Activated T-helper 17 cell treated with anti-CD3 and anti-CD28 coated beads, Interleukin-2, amount 50 U/mL, for 72 hours (primary cell): ENCODE measurements at places on chromosomes 2 and 18. TPM values are rescaled to one million over a fixed set of nuclear protein-coding genes. Genes with fewer than 3 reads are reported as not detected.

GRCh38 chr2:51579412-51579811 lies 547.5 kb upstream of the NRXN1 start:
- no peaks in the 10 kb centered on the region for H3K4me1 ChIP-seq
- H3K27me3 ChIP-seq: no peaks in the 10 kb centered on the region
- H3K36me3 ChIP-seq: no peaks in the 10 kb centered on the region
- H3K4me3 ChIP-seq: no peak overlapping the region
- H3K27ac ChIP-seq: no peak overlapping the region

The PTPRM gene
- 7.5 TPM for total RNA-seq

The KCNK3 gene
- not detected for total RNA-seq

- ATAC-seq: peak; percentile 78
- H3K4me3 ChIP-seq: peak overlapping the region; percentile 29
- no peaks in the 10 kb centered on the region for H3K27me3 ChIP-seq
- peak overlapping the region; percentile 25 for H3K27ac ChIP-seq
- H3K36me3 ChIP-seq: no peaks in the 10 kb centered on the region
- H3K4me1 ChIP-seq: peaks cover 32% of the 10 kb centered on the region
These were observed 43.5 kb upstream of the CTLA4 start for GRCh38 chr2:203824057-203824456.

DNA sequence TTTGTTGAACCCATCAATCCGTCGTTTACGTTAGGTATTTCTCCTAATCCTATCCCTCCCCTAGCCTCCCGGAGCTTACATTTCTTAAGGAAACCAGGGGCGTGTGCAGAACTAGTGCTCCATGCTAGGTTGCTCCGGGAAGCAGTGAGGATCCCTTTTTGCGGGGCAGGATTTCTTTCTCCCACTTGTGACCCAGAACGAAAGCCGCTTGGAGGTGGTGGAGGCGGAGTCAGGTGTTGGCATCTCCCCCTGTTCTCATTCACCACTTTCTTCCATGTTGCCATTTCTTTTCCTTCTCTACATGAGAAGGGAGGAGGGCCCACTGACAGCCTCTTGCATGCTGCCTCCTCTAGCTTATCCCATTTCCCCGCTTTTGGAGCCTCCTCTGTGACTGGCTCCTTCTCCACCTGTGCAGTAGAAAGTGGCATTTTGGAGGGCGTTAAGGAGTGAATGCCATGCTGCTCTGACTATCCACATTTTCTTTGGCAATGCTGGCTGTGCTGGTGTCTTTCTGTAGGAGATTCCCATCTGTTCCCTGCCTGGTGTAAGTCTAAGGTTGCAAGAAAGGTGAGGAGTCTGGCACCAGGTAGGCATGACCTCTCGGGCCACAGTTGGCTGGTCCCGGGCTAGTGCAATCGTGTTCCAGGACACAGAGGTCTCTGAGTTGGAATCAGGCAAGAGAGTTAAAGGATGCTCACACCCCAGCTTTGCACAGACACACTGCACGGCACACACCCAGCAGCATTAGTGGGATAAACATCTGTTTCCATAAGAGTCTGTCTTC lies 89.5 kb downstream of the ACKR3 start:
- no peak for ATAC-seq
- H3K27me3 ChIP-seq: peaks cover 43% of the 10 kb centered on the region

- peaks cover 13% of the 10 kb centered on the region for H3K27me3 ChIP-seq
- peaks cover 3% of the 10 kb centered on the region for H3K4me1 ChIP-seq
- H3K27ac ChIP-seq: no peak overlapping the region
These were observed 48.4 kb upstream of the SPTBN1 start for GRCh38 chr2:54407693-54408092.

DNA sequence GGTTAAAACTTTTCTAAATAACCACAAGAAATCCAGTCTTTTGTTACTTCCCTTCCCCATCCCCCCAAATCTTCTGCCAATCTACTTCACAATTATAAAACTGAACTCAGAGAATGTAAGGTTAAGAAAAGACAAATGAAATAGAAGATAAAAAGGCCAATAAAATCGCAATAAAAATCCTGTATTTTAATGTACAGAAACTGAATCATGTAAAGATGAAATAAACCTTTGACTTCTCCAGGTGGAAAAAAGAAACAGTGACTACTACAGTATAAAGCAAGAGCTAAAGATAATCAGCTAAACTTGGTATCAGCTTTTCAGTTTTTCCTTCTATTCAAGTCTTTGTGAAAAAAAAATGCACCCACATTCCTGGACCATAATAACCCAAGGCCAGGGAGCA lies 1.7 kb downstream of the SYT4 start:
- H3K36me3 ChIP-seq: no peaks in the 10 kb centered on the region
- H3K4me1 ChIP-seq: no peaks in the 10 kb centered on the region
- no peak for ATAC-seq
- peaks cover 13% of the 10 kb centered on the region for H3K27me3 ChIP-seq

The SPATS2L gene
- 9.7 TPM for total RNA-seq

GRCh38 chr2:28665041-28665704 lies 86.5 kb upstream of the PPP1CB start:
- H3K27me3 ChIP-seq: no peaks in the 10 kb centered on the region
- H3K4me3 ChIP-seq: no peak overlapping the region
- peak overlapping the region; percentile 2 for H3K27ac ChIP-seq
- no peaks in the 10 kb centered on the region for H3K36me3 ChIP-seq
- H3K4me1 ChIP-seq: peaks cover 5% of the 10 kb centered on the region
- ATAC-seq: no peak

DNA sequence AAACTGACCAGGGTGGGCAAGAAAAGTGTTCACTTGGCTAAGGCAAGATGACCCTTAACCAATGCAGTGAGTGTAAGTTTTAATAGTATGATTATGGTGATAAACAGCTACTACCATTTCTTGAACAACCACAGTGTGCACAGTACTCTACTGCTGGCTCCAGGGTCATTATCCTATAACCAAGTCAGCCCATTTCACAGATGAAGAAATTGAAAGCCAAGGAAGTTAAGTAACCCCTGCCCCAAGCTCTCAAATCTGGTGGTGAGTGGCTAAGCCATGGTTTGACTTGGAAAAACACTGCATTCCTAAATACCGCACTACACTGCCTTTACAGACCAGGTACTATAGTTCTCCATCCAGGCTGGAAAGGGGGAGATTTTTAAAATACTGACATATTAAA lies 5.7 kb downstream of the ZNF385B start:
- ATAC-seq: no peak
- no peaks in the 10 kb centered on the region for H3K4me1 ChIP-seq
- no peak overlapping the region for H3K27ac ChIP-seq
- H3K27me3 ChIP-seq: peaks cover 46% of the 10 kb centered on the region
- no peak overlapping the region for H3K4me3 ChIP-seq

DNA sequence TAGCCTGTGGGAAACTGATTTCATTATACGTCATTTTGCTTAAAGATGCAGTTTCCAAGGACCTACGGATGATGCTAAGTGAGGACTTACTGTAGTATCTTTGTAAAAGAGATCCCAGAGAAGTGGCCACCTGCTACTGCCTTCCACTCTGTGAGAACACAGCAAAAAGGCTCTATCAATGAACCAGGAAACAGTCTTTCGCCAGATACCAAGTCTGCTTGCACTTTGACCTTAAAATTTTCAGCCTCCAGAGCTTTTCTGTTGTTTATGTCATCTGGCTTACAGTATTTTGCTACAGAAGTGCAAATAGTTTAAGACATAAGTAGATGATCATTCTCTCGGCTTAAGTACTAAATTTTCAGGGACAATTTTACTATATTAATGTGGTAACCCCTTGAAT lies 847.9 kb upstream of the CHAC2 start:
- H3K27me3 ChIP-seq: no peaks in the 10 kb centered on the region
- H3K4me3 ChIP-seq: no peak overlapping the region
- no peak overlapping the region for H3K27ac ChIP-seq
- ATAC-seq: no peak
- H3K4me1 ChIP-seq: no peaks in the 10 kb centered on the region

The CXCR1 gene
- total RNA-seq: not detected

- no peak overlapping the region for H3K4me3 ChIP-seq
- H3K27ac ChIP-seq: no peak overlapping the region
- peaks cover 12% of the 10 kb centered on the region for H3K27me3 ChIP-seq
- ATAC-seq: no peak
- H3K36me3 ChIP-seq: no peaks in the 10 kb centered on the region
- H3K4me1 ChIP-seq: no peaks in the 10 kb centered on the region
These were observed 19.5 kb upstream of the KCNE4 start for GRCh38 chr2:223032187-223033142.

DNA sequence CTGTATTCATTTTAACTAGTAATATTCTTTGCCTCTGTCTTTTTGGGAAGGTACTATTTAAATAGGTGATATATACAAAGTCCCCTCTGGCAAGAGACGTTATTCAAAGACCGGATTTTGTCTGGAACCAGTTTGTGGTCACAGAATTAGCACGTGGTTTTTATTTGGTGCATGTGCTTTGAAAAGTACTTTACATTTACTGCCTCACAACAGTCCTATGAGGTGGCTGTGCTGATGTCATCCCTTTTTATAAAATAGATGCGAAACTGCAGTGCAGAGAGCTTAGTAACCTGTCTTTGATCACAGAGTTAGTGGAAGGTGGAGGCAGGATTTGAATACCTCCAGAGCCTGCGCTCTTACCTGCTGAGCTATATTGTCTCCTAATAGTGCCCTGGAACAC lies 4.0 kb downstream of the LPIN1 start:
- H3K27ac ChIP-seq: peak overlapping the region; percentile 91
- H3K27me3 ChIP-seq: no peaks in the 10 kb centered on the region
- H3K36me3 ChIP-seq: peaks cover 8% of the 10 kb centered on the region
- H3K4me3 ChIP-seq: peak overlapping the region; percentile 95
